Activated naive CD4-positive, alpha-beta T cell treated with anti-CD3 and anti-CD28 coated beads for 36 hours (primary cell): ENCODE measurements at places on chromosomes 13 and 19.

GRCh38 chr19:55526216-55527196 lies 10.4 kb downstream of the SBK2 start:
- H3K27ac ChIP-seq: no peak overlapping the region
- H3K27me3 ChIP-seq: peaks cover 5% of the 10 kb centered on the region
- no peaks in the 10 kb centered on the region for H3K4me1 ChIP-seq
- H3K4me3 ChIP-seq: no peak overlapping the region
- no peak for DNase-seq

DNA sequence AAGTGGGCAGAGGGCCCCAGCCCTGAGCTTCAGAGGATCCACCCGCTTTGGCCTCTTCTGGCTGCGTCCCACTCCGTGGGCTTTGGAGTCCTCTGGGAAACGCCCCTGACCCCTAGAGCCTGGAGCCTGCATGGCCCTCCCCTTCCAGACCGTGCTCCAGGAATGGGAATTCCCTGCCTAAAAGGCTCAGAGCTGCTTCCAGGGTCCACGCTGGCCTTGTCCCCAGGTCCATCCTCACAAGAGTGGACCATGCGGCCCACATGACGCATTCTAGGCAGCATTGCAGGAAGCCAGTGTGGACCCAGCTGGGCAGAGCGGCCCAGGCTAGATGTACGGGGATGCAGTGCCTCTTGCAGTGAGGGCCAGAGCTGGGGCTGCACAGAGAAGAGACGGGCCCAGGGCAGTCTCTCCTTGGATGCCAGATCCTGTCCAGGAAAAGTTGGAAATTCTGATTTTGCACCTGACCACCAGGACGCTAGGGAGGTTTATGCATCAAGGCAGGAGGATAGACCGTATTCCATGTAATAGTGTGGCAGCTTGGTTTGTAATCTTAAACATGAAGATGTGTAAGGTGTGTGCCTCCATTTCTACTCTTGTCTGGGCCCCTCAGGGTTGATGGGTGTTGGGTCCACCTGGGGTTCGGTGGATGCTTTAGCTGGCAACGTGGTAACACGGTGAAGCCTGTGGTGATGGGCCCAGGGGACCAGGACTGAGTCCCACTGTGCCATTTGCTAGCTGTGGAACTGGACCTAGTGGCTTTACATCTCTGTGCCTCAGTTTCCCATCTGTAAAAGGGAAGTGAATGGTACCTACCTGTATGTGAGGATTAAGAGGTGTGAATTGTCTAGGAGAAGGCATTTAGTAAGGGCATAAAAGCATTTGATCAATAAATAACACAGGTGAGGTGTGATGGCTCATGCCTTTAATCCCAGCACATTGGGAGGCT lies 14.8 kb upstream of the FXYD3 start:
- H3K27ac ChIP-seq: no peak overlapping the region
- H3K4me1 ChIP-seq: no peaks in the 10 kb centered on the region
- H3K36me3 ChIP-seq: no peaks in the 10 kb centered on the region
- H3K27me3 ChIP-seq: no peaks in the 10 kb centered on the region
- no peak overlapping the region for H3K4me3 ChIP-seq
- no peak for DNase-seq

GRCh38 chr19:36527341-36527740 lies 730 bp downstream of the ZNF260 start:
- H3K36me3 ChIP-seq: peaks cover 58% of the 10 kb centered on the region
- no peak for DNase-seq
- peak overlapping the region; percentile 98 for H3K27ac ChIP-seq
- H3K4me1 ChIP-seq: peaks cover 16% of the 10 kb centered on the region

- no peaks in the 10 kb centered on the region for H3K36me3 ChIP-seq
- no peaks in the 10 kb centered on the region for H3K4me1 ChIP-seq
- H3K27ac ChIP-seq: no peak overlapping the region
- no peak overlapping the region for H3K4me3 ChIP-seq
- no peak for DNase-seq
- peaks cover 30% of the 10 kb centered on the region for H3K27me3 ChIP-seq
Observed at GRCh38 chr13:97000295-97000925, 6.1 kb upstream of the OXGR1 start.

DNA sequence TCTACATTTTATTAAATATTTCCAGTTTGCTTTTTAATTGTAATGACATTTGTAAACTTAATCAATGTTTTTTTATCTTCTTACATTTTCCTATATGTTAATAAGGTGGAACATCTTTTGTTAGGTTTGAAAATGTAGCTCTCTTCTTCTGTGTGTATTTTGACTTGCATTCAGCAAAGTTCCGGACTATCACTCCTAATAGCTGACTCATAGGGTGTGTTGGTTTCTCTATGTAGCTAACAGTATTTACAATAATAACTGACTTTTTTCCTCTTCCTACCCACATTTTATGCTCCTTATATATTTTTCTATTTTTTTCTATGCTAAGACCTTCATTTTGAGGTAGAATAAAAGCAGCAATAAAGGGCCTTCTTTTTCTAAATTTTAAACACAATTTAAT lies 28.1 kb downstream of the MYO16 start:
- H3K27ac ChIP-seq: no peak overlapping the region
- peaks cover 10% of the 10 kb centered on the region for H3K27me3 ChIP-seq
- no peak for DNase-seq
- H3K4me1 ChIP-seq: no peaks in the 10 kb centered on the region
- H3K36me3 ChIP-seq: no peaks in the 10 kb centered on the region

DNA sequence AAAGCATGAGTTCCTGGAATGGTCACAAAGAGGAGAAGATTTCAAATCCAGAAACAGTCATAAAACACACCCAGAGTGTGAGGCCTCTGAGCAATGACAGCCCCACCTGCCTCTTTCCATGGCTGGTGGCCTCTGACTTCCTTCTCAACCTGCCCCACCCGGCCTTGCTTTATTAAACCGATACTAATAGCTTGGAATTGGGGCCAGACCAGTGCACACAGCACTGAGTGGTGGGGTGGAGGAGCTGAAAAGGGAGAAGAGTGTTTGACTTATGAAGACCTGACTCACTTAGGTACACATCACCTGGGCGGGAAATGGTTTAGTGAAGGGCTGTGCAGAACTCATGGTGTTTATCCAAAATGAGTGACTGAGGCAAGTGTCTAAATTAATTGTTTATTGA lies 20.7 kb upstream of the CEACAM6 start:
- H3K4me1 ChIP-seq: peaks cover 6% of the 10 kb centered on the region
- H3K27me3 ChIP-seq: peaks cover 27% of the 10 kb centered on the region
- DNase-seq: no peak
- H3K27ac ChIP-seq: no peak overlapping the region
- H3K4me3 ChIP-seq: no peak overlapping the region
- no peaks in the 10 kb centered on the region for H3K36me3 ChIP-seq

DNA sequence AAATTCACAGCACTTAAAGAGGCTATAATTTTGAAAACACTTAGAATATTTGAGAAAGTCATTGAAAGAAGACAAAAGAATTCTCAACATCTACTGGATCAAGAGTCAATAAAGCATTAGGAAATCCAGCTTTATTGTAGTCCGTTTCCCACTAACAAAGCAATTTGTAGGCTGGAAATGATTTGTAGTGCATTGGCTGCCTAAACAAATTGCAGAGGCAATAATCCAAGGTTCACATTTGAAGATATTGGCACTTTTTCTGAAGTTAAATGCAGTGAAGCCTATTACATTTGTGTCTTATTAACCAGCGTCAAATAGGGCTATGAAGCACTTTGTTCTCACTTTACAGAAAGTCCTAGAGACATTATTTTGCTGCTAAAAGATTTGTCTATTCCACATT lies 848.1 kb upstream of the SLITRK1 start:
- H3K4me1 ChIP-seq: no peaks in the 10 kb centered on the region
- H3K36me3 ChIP-seq: no peaks in the 10 kb centered on the region
- no peak overlapping the region for H3K27ac ChIP-seq
- H3K4me3 ChIP-seq: no peak overlapping the region
